Hepatic stellate cell (primary cell): ENCODE measurements at places on chromosomes 13 and 19.

- no peak for DNase-seq
Observed at GRCh38 chr19:1861599-1862031, 1.8 kb downstream of the KLF16 start.

DNA sequence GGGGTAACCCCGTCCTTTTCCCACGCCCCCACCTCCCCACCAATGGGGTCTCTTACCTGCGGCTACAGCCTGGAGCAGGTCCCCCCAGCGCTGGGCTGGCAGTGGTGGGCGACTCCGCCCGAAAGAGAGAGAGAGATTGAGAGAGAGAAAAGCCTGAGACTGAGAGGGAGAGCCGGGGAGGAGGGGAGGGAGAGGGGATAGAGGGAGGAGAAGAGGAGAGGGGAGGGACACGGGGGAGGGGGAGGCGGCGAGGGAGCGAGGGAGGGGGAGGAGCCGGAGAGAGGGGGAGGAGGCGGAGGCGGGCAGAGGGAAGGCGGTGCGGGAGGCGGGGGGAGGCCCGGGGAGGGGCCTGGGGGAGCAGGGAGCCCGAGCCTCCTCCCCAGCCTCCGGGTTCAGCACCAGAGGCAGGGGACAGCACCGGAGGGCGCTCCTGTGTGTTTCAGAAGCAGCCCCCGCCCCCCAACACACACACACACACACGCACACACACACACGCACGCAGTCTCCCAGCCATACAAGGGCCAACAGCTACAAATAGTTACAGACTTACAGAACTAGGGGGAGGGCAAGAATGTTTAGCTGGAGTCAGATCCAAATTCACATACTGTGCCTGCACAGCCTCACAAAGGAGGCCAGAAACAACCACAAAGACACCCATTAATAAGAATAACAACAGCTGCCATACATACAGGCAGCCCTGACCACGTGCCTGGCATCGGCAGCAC lies at the start of gene SLC8A2:
SLC8A2 (minus strand) TSS at position 161 of the 725 bp plus-strand sequence. CDS start 5,490 bp downstream, outside the sequence.
- DNase-seq = peak; percentile 72

GRCh38 chr13:50589651-50590054 lies 253.8 kb downstream of the DLEU7 start:
- peak; percentile 52 for DNase-seq

GRCh38 chr13:80469105-80469852 lies 128.4 kb upstream of the SPRY2 start:
- DNase-seq = no peak

DNA sequence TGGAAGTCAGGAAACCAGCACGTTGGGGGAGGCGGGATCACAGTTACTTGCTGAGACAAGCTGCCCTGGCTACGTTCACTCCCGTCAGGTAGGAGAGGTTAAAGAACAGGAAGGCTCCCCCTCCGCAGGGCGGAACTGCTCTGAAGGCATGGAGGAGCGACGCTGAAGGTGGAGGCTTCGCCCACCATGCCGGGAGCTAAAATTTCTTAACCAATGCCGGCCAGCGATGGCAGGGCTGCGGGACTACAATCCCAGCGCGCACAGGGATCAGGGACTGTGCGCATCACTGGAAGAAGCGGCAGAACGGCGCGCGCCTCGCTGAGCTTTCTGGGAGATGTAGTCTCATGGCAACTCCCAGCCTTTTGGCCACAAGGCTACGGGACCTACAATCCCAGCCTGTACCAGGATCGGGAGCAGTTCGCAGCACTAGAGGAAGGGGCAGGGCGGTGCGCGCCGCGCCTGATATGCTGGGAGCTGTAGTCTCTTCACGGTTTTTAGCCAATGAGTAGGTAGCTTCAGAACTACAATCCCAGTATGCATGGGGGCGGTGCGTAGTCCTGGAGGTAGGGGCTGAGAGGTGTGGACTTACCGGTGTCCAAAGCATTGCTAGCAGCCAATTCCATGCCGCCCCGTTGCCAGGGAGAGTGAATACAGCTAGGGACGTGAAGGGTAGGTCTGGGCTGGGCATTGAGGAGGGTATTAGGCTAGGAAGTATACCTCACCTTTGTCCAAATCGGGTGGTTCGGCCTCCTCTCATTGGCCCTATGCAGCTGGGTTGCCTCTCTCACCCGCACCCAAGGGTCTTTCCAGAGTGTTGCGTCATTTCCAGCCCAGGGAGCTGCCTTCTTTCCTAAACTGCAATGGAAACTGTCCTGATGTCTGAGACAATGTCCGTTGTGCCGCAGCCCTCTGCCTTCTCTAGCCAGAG lies 12.8 kb upstream of the ZNF682 start:
- peak; percentile 83 for DNase-seq

GRCh38 chr13:75467040-75467728 lies 14.8 kb downstream of the TBC1D4 start:
- DNase-seq = no peak

GRCh38 chr19:47618771-47619170 lies 9.8 kb downstream of the BICRA start:
- no peak for DNase-seq

GRCh38 chr13:96172066-96172465 lies 82.2 kb downstream of the HS6ST3 start:
- DNase-seq = no peak

DNA sequence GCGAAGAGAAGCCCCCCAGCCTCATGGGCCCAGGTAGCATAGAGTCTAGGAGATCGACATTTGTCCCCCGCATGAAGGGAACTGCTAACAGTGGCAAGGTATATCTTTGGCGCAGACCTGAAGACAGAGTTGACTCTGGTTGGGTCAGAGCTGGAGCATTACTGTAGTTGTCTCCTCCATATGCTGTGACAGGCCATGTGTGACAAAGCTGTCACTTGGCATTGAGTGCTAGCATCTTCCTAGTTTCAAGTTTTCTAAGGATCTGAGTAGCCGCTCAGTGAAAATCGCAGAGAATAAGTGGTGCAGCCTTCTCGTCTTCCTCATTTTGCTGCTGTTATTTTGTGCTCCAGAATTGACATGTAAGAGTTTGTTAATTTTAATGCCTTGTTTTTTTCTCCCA lies 189.4 kb upstream of the RNF113B start:
- no peak for DNase-seq

GRCh38 chr19:15294561-15294990 lies 37.8 kb downstream of the BRD4 start:
- DNase-seq = no peak

DNA sequence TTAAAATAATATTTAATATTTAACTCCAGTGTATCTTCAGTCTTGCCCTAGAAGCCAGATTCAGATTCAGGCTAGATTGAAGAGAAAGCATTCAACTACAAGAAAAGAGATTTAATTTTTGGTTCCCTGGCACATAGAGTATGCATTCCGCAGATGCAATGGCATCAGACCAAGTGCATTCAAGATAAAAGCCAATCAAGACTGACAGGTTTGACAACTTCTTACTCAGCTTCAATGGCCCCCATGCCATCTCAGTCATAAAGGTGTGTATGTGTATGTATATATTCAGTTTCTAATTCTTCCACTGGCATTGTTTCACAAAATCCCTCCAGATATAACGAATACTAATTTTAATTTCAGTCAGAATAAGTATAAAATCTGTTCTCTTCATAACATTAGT lies 650.8 kb upstream of the GPC6 start:
- no peak for DNase-seq
